ENCODE measurements at places on chromosomes 11 and 22. TPM values are rescaled to one million over a fixed set of nuclear protein-coding genes. Genes with fewer than 3 reads are reported as not detected.

DNA sequence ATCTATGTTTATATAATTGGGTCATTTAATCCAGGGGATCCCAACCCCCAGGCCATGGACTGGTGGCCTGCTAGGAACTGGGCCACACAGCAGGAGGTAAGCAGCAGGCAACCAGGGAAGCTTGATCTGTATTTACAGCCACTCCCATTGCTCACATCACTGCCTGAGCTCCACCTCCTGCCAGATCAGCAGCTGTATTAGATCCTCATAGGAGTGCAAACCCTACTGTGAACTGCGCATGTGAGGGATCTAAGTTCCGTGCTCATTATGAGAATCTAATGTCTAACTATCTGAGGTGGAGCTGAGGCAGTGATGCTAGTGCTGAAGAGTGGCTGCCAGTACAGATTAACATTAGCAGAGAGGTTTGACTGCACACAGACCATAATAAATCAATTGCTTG, 32.8 kb downstream of the MS4A2 start:
- DNase-seq: no peak

DNA sequence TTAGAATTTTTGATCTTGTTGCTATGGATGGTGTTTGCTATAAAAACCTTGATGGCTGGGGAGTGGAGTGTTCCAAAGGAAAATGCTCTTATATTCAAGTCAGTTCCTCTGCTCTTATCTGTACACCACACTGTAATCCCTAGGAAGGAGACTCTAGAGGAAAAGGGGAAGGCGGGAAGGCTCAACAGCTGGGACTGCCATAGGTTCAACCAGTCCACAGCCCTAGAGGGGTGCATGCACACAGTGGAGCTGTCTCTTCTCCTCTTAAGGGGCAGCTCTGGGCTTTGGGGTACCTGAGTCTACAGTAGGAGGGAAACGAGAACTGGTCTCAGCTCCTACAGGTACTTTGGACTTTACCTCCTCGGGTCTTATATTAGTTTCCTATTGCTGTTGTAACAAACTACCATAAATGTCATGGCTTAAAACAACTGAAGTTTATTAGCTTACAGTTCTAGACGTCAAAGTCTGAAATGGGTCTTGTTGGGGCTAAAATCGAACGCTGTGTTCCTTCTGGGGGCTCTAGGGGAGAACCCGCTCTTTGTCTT, 77.2 kb upstream of the ZBED5 start:
- DNase-seq: no peak

- DNase-seq: no peak
These were observed 34.3 kb downstream of the ETS1 start for GRCh38 chr11:128552783-128553661.

SMIM35 gene
- not detected for total RNA-seq

- peak; percentile 51 for DNase-seq
These were observed 150.7 kb downstream of the PKNOX2 start for GRCh38 chr11:125315079-125315740.

DNA sequence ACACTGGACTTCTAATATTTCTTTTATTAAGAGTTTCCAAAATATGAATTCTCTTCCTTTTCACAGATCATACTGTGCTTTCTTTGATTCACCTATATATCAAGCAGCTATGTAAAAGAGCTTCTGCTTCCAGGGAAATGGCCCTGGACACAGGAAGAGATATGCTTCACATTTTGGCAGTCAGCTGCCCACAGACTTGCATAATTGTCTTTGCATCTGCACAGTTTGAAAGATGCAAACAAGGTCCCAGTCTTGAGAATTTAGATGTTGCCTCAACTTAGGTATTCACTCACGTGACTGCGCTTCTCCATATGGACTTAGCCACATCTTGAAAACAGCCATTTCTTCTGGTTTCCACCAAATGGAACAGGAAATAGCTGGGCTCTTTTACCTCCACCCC, 92.3 kb upstream of the POU2AF2 start:
- DNase-seq: no peak

MGAT3 gene
- total RNA-seq: 6.5 TPM

- no peak for DNase-seq
These were observed 281 bp downstream of the TSPAN18 start for GRCh38 chr11:44727114-44727372.

LZTR1 gene
- 28.3 TPM for total RNA-seq

SPDYC gene
- total RNA-seq: 2.0 TPM

- DNase-seq: no peak
These were observed 30.4 kb downstream of the STIM1 start for GRCh38 chr11:3885855-3886254.

DBX1 gene
- 1.8 TPM for total RNA-seq

- DNase-seq: no peak
These were observed 371.1 kb downstream of the SOX6 start for GRCh38 chr11:15985127-15985859.

DNA sequence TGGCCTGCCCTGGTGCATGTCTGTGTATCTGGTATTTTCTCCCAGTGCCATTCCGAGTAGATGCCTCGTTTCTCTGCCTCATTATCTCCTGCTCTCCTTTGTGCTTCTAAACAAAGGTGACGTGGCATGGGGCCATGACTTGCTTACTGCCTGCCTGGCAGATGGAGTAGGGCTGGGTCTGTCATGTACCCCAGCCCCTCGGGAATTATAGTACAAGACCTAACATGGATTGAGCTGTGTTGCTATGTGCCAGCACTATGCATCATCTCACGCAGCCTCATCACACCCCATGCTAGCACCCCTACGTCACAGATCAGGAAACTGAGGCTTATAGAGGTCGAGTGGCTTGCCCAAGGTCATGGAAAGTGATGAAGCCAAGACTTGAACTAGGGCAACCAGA, 88.1 kb downstream of the GALNT18 start:
- DNase-seq: no peak

DNA sequence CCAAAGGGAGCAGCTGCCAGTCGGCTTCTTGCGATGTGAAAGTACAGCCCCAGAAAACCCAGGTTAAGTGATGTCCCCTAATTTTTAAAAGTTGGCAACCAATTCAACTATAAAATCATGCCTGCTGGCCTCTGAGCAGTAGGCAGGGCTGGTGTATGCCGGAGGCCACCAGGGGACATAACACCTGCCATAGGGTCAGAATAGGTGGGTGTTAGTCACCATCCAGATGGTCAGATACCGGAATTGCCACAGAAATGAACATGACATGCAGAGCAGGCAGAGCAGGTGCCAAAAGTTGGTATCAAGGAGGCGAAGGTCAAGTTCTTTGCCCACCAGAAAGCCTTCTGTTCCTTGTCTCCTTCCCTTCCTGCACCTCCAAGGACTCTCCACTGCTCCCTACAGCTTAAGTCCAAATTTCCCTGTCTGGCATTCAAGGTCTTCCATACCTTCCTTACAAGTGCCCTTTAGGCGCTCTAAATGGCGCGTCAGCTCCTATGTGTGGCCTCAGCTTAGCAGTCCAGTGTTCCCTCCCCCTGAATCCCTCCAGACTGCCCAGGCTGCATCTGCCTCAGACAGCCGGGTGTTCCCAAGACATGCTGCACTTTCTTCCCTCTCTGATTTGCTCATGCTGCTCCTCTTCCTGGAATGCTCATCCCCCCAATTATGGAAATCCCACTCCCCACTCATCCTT, 45.1 kb downstream of the PTPRJ start:
- no peak for DNase-seq

PGR gene
- 0.31 TPM for total RNA-seq

LRRN4CL gene
- total RNA-seq: 0.14 TPM

GRCh38 chr11:124865902-124866851, 945 bp downstream of the ROBO3 start:
- peak; percentile 93 for DNase-seq

DNA sequence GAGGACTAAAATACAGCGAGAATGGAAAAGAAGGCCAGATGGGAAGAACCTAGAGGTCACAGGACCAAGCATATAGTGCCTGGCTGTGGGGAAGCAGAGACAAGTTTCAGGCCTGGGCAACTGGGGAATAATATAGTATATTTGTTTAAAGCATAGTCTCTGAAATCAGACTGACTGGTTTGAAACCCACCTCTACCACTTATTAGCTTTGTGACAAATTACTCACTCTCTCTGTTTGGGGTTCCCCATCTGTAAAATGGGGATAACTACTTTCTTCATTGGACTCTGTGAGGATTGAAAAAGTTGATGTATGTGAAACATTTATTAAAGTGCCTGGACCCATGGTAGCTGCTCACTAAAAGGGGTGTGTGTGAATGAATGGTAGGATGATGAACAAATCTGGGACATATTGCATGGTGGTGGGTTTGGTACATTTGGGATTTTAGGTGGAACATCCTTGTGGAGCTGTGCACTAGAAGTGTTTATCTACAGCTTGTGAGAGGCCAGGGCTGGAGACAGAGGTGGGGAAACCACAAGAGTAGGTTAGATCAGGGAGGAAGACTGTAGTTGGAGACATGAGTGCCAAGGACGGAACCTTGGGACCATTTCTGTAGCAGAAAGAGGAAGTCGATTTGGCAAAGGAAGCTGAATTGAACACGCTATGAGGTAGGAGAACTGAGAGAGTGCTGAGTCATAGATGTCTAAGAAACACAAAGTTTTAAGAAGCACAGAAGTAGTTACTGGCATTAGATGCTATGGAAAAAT, 52.6 kb downstream of the SWAP70 start:
- no peak for DNase-seq

GGTLC2 gene
- total RNA-seq: not detected

GRCh38 chr11:119673759-119674336, 55.2 kb downstream of the NECTIN1 start:
- no peak for DNase-seq

DNA sequence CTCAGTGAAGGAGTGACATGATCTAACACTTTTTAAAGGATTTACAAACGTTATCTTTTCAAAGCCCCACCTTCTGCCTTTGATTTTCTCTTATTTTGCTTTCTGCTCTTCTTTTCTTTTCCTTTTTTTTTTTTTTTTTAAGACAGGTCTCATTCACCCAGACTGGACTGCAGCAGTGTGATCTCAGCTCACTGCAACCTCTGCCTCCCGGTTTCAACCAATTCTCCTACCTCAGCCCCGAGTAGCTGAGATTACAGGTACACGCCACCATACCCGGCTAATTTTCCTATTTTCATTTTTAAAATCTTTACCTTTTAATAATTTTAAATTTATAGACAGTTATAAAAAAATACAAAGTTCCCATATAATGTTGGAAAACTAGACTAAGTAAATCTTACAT, 63.7 kb upstream of the RPS13 start:
- DNase-seq: no peak

All from H7 (cell line).